ENCODE measurements at places on chromosomes 1 and 21.
A peak's percentile ranks its signal among the peaks of the same experiment; 100 is the strongest.

DNA sequence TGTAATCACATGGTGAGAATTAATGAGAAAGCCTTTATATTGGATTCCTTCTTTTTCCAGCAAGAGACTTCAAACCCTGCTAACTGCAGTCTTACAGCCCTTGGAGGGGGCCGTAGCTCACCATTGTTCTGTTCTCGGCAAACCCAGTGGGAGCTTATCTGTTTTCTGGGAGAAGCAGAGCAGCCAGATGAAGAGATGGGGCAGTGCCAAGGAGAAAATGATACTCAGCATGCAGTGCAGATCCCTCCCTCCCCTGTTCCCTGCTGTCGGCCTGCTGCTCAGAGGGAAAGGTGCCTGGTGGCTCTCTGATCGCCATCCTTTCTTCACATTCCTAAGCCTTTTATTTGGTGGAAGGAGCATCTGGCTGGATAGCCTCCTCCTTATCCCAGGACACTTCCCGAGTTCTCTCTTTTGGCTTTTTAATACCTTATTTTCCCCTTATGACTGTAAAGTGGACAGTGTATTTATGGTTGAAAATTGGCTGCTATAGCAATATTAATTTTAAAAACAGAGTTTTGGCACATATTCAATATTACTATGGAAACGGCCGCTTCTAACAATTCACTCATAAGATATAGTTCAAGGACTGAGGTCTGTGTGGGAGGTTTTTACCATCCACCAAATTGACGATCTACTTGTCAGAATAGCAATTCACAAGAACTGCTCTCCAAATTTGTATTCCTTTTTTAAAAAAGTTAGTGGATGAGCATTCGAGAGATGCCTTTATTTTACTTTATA, 203.4 kb downstream of the CRB1 start:
- no peak for DNase-seq

- no peak for DNase-seq
These were observed 694.4 kb downstream of the LTN1 start for GRCh38 chr21:28298251-28298672.

- DNase-seq: peak; percentile 12
These were observed 62.5 kb downstream of the ASH1L start for GRCh38 chr1:155499953-155500639.

- DNase-seq: no peak
These were observed 28.4 kb downstream of the RNF11 start for GRCh38 chr1:51264451-51264850.

- no peak for DNase-seq
These were observed 56.5 kb upstream of the ESRRG start for GRCh38 chr1:216779686-216780085.

- DNase-seq: no peak
These were observed 56.7 kb downstream of the HUNK start for GRCh38 chr21:31929548-31929947.

GRCh38 chr21:31667132-31667531, 7.6 kb downstream of the SOD1 start:
- DNase-seq: no peak

DNA sequence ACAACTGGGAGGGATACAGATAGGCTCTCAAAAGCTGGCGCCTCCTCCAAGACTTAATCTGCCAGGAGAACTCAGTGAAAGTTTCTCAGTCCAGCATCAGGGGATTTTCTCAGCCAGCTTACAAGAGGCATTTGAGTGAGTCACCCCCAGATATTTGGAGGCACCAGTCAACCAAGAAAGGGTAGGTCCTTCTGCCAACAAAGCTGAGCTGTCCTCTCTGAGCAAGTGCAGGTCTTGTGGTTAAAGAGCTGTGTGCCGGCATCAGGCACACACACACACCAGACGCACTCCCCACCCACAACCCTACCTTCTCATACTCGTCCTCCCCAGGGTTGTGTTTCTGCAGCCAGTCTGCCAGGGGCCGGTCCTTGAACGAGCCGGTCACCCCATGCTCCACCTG, 27.0 kb upstream of the PPP1R15B start:
- DNase-seq: no peak

- no peak for DNase-seq
These were observed 163.4 kb downstream of the DNM3 start for GRCh38 chr1:172004671-172005070.

GRCh38 chr21:42461881-42462877, 33.8 kb downstream of the RSPH1 start:
- DNase-seq: peak; percentile 77

GRCh38 chr1:230794431-230794830, 47.2 kb downstream of the CAPN9 start:
- no peak for DNase-seq

- no peak for DNase-seq
These were observed 11.8 kb upstream of the RNF11 start for GRCh38 chr1:51224255-51224654.

DNA sequence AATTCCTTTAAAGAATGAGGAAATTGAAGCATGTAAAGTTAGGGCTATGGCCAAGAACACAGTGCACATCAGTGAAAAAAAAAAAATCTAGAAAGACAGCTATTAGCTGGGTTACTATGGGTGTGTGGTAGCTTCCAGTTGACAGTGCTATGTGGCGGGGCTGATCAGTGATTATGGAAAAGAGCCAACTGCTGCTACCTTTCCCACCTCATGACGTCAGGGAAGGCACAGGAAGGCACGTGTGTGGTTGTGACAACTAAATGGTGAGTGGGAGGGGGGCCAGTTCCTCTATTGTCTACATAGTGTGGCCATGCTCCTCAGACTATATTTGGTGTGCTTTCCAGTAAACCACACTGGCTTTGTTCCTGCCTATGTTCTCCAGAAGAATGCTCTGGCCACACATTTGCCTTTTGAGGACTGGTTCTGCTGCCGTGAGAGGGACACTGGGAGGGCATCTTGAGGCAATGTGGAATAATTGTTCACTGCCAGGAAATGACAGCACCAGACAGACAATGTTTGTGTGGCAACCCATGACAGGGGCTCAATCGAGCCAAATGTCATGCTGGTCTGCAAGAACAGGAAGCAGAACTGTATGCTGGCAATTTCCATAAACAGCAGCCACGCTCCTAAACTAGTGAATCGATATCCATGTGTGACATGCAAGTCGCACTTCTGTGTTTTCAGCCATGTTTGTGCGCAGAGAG, 3.0 kb upstream of the SDE2 start:
- no peak for DNase-seq

DNA sequence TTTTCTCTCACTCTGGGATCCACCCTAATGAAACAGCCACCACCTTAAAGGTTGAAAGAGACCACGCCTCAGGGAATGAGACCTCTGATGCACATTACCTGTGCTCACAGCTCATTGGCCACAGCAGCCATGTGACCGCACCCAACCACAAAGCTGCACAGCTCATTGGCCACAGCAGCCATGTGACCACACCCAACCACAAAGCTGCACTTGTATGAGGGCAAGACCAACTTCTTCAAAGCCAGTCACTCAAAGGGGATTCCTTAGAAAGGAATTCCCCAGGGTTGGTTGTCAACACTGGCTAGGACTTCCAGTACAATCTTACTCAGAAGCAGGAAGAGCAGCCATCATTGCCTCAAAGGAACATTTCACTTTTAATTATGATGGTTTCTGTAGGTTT, 43.6 kb upstream of the PDE9A start:
- no peak for DNase-seq

- DNase-seq: no peak
These were observed 61.0 kb downstream of the SYT14 start for GRCh38 chr1:209999005-209999404.
